ENCODE measurements at places on chromosomes 7 and 10.

- DNase-seq, result no peak
Observed at GRCh38 chr10:24912215-24912614, 40.2 kb downstream of the PRTFDC1 start.

DNA sequence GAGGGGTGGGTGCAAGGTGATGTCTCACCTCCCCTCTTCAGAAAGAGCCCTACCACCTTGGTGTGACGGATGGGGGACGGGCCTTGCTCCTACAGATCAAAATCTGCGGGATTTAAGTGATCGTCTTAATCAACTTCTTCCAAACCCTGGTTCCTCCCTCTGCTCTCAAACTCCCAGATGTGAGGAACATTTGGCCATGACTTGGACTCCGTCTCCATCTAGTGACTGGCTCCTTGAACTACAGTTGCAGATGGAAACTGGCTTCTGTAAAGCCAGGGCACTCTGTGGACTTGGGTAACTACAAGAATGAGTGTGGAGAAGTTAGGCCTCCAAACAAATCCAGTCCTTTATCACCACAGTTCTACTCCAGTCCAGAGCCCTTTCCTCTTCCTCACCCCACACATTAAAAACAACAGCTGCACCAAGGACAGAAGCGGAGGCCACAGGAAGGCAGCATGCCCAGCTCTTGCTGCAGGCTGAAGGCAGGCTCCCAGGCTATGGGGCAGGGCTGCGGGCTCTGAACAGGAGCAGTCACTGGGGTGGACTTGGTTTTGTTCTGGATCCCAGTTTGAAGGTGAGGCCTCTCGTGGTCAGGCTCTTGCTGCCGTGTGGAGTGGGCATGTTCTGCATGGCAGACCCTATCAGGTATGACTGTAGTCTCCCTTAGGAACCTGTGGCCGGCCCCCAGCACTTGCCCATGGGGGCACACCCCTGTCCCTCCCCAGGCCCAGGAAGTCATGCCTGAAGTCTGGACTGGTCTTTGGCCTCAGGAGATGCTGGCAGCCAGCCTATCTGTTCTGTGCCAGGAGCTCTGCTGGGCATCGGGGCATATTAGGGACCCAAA is 79.4 kb downstream of the VWC2 start:
- DNase-seq, result no peak

- DNase-seq, result no peak
Observed at GRCh38 chr7:155773531-155773930, 38.7 kb downstream of the SHH start.

DNA sequence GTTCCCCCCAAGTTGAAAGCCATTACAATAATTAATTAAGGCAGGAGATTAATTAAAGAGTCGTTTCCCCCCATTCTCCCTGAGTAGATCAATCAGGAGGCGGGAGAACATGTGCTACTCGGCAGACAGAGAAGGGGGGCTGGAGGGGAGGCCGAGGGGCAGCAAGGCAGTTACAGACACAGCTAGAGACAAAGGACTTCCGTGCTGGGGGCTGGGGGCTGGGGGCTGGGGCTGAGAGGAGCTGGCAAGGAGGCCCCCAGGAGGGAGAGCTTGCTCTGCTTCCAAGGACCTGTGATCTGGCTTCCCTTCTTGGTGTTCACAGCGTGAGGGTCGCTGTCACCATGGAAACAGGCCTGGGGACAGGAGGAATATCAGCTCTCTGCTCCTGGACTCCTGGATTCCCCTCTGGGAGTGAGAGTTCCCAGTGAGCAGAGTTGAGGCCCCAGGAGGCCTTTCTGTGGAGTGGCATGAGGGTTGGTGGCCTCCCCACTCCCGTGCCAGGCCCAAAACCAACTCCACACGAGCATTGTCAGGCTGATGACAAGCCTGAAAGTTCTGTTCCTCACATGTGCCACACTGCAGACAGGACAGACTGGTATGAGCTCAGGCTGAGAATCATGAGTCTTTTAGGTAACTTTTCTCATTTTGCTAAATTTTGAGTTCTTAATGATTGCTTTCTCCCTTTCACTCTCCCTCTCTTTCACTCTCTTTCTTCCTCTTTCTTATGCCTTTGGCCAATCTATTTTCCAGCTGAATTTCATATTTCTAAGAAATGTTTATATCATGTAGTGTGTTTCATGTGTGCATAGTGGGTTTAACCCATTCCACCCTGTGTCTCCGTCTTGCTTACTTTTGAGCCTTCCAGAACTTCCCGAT is 16.4 kb downstream of the FAM241B start:
- DNase-seq, result no peak

DNA sequence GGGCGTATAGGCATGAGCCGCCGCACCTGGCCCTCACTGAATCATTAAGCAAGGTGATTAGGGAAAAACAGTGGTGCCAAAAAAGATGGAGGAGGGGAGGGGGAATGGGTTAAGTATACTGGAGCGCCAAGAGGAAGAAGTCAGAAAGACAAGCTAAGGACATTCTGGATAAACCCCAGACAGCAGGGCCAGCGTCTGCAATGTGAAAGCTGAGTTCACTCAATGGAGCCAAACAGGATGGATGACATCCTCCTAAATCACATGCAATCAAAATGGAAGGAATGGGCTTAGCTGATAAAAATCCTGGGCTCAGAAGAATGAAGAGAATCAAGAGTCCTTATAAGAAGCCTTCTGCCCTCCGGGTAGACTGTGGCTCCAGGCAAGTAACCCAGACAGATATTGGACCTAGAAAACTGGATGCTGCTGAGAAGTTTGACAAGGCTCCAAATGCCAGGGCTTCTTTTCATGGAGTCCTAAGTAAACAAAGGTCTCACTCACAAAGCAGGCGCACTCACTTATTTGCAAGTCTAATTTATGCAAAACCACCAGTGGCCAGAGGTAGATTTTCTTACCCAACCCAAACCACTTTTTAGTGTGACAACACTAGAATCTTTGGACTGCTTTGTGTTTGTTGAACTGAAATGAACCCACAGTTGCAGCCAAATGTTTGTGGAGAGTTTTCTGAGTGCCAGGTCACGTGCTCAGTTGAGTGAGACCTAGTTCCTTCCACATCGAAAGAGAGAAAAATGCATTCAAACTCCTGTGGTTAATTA is 519.1 kb upstream of the AUTS2 start:
- no peak for DNase-seq

GRCh38 chr7:92778972-92779371 is 57.4 kb downstream of the CDK6 start:
- DNase-seq, result no peak

DNA sequence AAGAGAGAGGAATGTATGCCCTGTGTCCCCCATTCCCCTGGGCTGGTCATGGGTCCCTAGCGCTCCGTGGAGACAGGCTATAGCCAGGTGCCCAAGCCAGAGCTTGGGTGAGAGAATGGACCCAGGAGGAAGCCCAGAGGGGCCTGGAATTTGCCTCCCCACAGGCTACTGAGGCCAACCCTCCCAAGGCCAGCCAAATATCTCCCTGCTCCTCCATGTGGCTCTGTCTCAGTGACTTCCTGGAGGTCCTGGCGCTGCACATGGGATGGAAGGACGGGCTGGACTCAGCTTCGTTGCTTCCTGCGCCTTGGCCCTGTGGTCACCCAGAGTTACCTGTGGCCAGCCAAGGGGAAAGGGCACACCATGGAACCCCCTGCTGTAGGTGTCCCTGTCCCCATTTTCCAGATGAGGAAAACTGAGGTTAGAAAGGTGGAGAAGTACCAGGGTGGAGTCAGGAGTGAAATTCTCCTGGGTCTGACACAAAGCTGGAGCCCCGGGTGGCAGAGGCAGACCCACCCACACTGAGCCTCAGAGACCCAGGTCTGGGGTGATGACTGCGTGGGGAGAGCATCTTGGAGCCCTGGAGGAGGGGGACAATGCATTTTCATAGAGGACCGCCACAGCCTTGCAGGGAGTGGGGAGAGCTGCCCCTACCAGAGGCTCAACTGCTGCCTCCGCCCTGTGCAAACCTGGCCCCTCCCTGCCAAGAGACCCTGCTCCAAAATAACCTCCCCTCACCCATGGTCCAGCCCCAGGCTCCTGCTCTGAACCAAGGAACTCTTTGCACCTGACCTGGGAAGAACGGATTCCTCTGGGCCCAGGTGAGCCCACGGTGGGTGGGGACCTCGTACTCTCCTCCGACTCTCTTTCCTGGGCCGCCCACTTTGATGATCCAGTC is 42.6 kb downstream of the TMEM270 start:
- no peak for DNase-seq

GRCh38 chr10:110269374-110270318 is 35.1 kb downstream of the SMNDC1 start:
- no peak for DNase-seq

DNA sequence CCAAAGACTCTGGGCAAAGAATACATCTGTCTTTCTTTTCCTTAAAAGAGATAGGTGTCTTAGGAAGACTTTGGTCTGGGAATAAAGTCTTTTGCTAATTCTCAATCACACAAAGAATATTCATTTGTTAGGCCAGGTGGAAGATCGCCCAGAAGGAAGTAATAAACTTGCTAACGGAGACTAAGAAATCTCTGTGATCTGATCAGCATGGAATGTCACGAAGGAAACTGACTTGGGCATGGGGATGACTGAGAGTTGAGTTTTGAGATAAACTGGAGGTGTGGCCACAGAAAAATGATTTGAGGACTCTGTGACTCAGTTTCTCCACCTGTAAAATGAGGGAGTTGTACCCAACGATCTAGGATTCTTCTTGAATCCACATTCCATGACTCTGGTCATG is 161.1 kb upstream of the SVIL start:
- no peak for DNase-seq

DNA sequence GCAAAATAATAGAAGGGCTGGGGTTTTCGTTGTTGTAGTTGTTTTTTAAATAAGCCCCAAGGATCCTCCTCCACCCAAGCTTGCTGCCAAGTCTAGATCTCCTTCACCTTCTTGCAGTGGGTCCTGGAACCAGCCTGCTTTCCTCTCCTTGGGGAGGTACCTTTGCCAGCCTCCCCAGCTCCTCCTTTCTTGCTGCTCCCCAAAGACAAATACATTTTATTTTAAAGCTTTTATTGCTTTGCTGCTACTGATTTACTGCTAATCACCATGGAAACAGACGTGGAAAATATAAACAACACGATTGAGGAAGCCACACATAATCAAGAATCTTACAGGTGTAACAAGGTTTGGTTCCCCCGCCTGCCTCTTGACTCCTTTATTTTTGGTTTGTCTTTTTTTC is 17.4 kb upstream of the SLF2 start:
- no peak for DNase-seq

GRCh38 chr10:75074711-75075445 is 36.6 kb upstream of the SAMD8 start:
- DNase-seq, result no peak

GRCh38 chr7:106022193-106022821 is 59.2 kb downstream of the CDHR3 start:
- peak; percentile 92 for DNase-seq

- DNase-seq, result no peak
Observed at GRCh38 chr7:77450613-77451012, 34.5 kb upstream of the GSAP start.

GRCh38 chr10:16652154-16652553 is 130.5 kb upstream of the C1QL3 start:
- DNase-seq, result no peak

DNA sequence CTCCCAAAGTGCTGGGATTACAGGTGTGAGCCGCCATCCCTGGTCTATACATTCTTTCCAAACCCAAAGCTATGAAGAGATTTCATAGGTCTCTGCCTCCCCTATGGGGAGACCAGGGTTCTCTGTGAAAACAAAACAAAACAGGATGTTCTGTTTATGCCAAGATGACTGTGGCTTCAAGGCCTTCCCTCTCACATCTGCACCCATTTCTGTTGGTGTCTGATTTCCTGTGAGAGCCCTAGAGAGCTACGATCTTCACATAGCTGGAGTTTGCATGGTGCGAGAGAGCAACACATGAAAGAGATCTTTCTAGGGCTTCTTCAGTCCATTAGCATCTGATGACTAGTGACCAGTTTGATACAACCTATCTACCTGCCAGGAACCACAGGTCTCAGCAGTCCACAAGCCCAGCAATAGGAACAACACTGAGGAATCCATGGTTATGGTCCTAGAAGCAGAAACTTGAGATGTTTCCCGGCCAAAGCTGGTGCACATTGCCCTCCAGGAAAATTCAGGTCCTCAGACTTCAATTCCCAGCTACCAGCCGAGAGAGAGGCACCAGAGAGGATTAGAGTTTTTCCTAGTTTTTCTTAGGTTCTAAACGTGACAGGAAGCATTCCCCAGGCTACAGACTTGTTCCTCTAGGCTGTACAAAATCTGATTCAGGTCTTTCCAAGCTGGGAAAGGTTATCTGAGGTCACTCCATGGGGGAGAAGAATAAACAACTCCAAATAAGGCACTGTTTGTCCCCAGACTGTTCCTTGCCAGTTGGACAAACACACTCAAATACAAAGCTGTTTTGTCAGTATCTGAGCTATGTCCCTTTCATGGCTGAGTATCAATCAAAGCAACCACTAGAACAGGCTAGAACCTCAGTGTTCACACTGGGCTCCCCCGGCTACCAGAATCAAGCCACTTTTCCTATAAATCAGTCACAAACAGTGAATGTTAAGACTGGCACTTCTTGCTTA is 259.7 kb downstream of the CALN1 start:
- no peak for DNase-seq

DNA sequence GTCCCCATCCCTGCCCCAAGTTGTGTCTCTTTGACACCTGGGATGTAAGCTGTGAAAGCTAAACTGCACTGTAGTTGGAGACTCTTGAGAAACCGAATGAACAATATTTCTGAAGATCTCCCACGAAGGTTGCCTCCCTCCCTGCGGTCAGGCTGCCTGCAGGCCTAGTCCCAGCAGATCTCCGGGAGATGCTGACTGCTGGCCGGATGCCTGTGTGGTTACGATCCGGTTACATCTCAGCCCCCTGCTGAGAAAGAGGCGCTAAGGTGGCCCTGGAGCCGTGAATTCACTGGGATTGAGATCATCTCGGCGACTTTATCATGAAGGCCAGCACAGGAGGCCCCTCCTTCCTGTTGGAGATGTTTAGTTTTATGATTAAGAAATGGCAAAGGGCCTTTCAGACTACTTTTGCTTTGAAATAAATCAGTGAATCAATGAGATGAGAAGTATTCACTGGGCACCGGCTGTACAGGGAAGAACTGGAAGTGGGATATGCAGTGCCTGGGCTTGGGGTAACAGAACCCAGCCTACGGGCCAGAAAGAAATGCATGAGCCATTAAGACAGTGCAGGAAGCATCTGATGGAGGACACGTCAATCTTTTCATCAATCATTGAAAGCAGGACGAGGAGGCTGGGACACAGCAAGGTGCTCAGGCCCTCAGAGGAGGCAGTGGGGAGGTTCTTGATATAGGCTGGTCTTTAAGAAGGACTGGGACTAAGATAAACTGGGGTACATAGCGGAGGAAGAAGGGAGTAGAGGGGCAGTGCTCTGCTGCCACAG is 177.6 kb downstream of the PRKAG2 start:
- DNase-seq, result no peak

DNA sequence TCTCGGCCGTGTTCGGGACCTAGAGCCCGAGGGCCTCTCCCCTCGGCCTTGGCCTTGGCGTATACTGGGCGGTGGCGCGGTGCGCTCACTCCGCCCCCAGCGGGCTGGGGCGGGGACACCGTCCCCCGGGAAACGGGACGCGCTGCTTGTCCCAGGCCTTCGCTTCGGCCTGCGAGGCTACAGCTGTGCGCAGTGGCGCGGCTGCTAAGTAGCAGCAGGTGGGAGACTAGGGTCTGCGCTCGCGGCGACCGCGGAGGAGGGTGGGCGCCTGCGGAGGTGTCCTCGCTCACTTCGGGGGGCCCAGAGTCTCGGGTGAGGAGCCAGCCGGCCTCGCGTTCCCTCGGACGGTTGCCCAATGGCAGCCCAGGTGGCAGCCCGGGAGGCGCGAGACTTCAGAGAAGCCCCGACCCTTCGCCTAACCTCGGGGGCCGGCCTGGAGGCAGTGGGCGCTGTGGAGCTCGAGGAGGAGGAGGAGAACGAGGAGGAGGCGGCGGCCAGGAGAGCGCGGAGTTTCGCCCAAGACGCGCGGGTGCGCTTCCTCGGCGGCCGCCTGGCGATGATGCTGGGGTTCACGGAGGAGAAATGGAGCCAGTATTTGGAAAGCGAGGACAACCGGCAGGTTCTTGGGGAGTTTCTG is at the start of gene DNAH11:
TSS of gene DNAH11 (plus strand) at position 149 of the 637 bp plus-strand sequence. CDS start at position 356, 207 bp downstream.
- no peak for DNase-seq

Data from naive thymus-derived CD8-positive, alpha-beta T cell (primary cell).